Left lobe of liver (tissue), 2 donors: ENCODE measurements at places on chromosomes 7 and 10.
A peak's percentile ranks its signal among the peaks of the same experiment; 100 is the strongest.

- DNase-seq = peak; percentile 84
Observed at GRCh38 chr7:20858951-20859350, 72.3 kb upstream of the SP8 start.

DNA sequence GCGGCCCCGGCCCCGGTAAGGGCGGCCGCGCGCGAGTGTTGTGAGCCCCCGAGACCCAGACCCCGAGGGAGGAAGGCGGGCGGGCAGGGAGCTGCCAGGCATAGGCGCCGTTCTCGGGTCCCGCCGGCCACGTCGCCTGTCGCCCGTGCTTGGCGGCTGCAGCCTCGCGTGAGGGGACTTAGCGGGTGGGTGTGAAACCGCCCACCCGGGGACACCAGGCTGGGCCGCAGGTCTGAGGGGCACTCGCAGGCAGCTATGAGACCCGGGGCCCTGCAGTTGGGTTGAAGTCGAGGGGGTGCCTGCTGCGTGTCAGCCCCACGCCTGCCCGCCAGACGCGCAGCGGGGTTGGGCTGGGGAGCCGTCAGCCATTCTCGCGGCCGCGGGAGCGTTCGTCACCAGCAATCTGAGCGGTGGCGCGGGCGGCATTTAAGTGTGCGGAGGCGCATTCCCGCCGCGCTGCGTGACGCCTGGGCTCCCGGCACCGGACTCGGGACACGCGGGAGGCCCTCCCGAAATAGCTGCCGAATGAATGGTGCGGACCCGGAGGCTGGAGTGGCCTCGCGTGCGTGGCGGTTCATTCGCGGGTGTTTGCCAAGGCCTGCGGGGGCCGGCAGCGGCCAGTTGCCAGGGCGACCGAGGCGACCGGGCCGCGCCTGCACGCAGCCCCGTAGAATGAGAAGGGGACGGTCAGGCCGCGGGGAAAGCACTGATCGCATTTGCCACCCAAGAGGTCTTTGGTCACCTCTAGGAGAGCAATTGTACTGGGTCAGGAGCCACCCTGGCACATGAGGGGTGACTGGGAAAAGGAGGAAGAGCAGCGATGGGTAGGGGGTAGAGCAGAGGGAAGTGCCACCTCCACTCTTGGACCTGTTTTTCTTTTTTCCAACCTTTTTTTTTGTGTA lies 750 bp downstream of the ZNF398 start:
- peak; percentile 66 for DNase-seq

GRCh38 chr7:20095436-20095835 lies 121.7 kb downstream of the MACC1 start:
- DNase-seq = no peak

- DNase-seq = no peak
Observed at GRCh38 chr10:86440874-86441843, 74.6 kb upstream of the GRID1 start.

- DNase-seq = no peak
Observed at GRCh38 chr7:70919481-70920073, 212.4 kb upstream of the GALNT17 start.

- DNase-seq = no peak
Observed at GRCh38 chr10:88854684-88855083, 3.0 kb upstream of the ANKRD22 start.

DNA sequence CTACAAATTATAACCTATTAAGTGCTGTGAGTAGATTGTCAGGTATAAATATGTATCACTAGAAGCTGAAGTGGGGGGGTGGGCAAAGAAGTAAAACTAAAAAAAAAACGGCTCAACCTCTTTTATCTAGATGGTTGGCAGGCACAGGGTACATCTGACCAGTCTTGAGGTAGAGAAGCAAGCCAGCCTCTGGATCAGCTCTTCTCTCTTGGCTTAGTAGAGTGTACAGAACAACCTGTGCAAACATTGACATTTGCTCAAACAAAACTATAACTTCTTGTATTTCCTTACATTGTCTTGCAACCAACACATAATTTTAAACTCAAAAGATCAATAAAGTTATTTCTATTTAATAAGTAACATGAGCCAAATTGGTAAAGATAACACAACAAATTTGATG lies 25.6 kb downstream of the DNA2 start:
- no peak for DNase-seq

- no peak for DNase-seq
Observed at GRCh38 chr7:723541-723940, 3.0 kb upstream of the DNAAF5 start.

GRCh38 chr7:11620406-11621253 lies 211.4 kb downstream of the THSD7A start:
- DNase-seq = no peak

DNA sequence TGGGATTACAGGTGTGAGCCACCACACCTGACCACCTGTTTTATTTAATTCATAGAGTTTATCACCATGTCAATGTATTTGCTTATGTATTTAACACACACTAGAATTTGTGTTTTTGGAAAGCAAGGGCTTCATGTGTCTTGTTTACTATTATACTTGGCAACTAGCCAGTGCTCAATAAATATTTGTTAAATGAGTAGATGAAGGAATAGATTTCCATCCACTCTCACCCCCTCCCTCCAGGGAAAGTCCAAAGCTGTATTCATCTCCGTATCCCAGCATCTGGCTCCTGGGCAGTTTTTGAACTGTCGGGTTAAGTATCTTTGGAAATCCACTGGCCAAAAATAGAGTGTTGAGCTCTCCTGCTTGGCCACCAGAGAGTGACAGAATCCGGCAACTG lies 4.6 kb upstream of the RADIL start:
- no peak for DNase-seq

GRCh38 chr7:17369691-17370426 lies 71.4 kb downstream of the AHR start:
- DNase-seq = no peak

- no peak for DNase-seq
Observed at GRCh38 chr7:128836729-128837348, 6.6 kb downstream of the FLNC start.

GRCh38 chr10:49356181-49356580 lies 39.7 kb downstream of the DRGX start:
- no peak for DNase-seq

DNA sequence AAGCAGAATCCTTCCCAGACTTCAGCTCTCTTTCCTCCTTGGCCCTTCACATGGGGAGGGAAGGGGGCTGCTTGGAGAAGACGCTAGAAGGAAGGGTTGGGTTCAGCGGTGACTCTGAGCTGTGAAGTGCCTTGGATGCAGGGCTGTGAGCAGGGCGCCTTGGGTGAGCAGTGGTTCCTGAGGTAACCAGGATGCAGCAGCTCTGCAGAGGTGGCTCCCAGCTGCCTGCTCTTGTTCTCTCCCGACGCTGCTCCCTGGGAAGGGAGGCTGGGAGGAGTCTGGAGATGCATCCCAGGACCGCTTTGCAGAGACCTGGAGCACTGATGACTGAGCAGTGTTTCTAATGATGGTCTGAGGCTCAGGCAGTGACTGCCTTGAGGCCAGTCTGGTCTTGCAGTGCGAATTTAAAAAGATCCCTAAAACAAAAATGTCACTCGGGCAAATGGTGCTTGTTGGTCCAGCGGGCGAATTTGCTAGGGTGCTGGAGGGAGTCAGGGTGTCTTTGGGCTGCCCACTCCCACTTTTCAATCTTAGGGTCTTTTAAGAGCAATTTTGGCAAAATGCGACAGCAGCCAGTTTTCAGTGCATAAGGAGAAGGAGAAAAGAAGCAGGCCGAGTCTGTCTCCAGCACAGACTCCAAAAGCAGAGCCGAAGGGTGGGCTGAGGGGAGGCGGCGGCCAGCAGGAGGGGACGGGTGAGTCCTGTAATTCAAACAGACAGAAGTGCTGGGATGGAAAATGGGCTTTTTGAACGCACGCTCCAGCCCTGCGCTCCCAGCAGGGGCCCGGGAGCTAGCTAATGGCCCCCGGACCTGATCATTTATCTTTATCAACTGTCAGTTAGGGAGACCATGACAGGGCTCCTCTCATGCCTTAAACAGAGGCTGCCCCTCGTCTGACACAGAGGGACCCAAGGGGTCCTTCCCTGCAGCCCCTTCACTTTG lies 191.2 kb upstream of the SHH start:
- no peak for DNase-seq

DNA sequence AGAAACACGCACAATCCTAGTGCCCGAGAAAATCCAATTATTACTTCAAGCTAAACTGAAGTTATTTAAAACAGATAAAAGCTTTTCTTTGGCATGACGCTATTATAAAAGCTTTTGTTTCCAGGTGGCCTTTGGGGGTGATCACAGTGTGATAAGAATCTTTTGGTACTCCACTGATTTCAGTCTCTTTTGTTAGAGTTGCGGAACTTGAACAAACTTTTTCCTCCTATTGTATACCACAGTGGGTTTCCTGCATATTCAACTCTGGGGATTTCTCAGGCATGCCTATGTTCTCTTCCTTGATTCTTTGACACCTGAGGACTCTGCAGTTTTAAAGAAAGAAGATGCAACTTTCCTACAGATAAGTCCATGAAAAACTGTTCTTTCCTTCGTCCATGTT lies 99.7 kb upstream of the PITRM1 start:
- no peak for DNase-seq

DNA sequence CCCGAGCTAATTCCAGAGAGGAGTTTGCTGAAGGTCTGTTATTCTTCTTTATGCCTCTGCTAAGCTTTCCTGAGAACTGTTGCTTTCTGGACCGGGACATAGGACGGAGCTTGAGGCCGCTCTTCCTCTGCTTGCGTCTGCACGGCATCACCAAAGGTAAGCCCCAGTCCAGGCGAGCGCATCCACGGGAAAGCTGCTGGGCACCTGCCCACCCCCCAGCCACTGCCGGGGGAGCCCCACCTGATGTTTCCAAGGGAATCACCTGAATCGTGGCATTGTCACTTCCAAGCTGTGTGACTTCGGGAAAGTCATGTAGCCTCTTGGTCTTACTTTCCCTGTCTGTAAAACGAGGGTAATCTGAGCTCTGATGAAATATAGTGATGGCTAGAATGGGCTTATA lies 45.1 kb upstream of the PLEKHA1 start:
- DNase-seq = no peak

GRCh38 chr10:14378387-14378960 lies 47.8 kb upstream of the FRMD4A start:
- DNase-seq = no peak

DNA sequence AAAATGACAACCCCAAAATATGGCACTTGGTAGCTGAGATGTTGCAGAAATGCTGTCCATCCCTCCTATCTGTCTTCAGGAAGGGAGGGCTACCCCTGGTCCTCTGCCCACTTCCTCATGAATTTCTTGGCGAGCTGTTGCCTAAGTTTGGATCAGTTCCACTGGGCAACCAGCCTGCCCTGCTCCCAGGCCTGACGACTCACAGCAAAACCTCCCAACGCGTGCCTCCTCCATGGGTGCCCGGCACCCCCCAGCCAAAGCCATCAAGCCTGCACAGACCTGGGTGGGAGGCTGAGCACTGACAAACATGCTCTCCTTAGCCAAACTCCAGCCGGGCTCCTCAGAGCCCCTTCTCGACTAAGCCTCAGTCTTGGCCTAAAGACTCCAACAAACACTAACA lies 8.9 kb downstream of the VSTM4 start:
- DNase-seq = no peak

GRCh38 chr7:70034999-70035398 lies 436.7 kb downstream of the AUTS2 start:
- no peak for DNase-seq

GRCh38 chr7:150405584-150406311 lies 26.6 kb downstream of the ZNF775 start:
- no peak for DNase-seq

- DNase-seq = no peak
Observed at GRCh38 chr10:99394761-99395386, 35.5 kb downstream of the GOT1 start.

DNA sequence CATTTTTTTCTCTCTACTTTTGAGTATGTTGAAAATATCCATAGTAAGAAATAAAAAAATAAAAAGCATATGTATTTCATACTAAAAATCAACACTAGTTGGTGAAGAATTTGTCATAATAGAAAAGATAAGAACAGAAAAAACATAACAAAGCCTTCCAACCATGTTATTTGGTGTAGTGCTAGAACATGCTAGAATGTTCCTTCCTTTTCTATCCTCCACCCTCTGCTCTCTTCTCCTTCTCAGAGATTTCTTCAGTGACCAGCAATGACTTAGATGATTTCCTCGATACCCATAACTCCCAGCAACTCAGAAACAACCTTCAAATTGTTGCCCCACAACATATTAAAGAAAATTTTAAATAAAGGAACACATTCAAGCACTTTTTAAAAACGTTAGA lies 2.6 kb downstream of the ZC3HAV1 start:
- DNase-seq = no peak

DNA sequence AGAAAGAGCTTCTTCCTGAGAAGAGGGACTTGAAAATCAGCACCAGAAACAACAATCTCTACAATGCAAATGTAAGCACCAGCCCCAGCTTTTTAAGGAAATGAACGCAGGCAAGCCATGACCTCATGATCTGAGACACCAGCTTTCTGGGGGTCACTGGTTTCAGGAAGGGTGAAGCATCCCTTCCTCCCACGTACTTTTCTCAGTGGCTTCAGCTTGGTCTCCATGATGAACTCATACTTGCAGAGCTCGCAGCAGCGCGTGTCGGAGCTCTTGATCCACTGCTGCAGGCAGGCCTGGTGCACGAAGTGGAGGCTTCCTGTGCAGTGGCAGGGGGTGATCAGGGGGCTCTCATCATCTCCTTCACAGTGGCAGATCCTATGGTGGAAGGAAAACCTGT lies 87.0 kb downstream of the ALOX5 start:
- no peak for DNase-seq

DNA sequence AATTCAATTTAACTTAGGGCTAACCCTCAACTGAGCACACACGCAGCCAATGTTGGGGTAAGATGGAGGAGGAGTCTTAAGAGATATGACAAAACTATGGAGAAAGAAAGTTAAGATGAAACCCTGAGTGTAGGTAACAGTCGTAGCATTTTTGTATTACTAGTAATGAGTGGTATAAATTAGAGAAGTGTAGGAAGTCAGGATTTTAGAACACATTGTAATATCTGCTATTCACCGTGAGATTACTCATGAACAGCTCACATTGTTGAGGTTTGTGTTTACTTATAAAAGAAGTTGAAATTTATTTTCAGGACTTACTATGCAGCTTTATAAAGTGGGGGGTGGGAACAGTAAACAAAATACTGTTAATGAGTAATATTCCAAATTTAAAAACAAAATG lies 107.2 kb downstream of the ARHGAP21 start:
- no peak for DNase-seq

DNA sequence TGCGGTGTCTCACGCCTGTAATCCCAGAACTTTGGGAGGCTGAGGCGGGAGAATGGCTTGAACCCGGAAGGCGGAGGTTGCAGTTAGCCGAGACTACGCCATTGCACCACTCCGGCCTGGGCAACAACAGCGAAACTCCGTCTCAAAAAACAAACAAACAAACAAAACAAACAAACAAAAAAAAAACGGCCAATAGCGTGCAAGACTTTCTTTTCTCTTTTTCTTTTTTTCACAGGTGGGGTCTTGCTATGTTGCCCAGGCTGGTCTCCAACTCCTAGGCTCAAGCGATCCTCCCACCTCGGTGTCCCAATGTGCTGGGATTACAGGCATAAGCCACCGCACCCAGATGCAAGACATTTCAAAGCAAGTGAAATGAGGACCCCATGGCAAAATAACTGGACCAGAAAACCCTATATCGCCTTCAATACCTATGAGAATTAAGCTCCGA lies 1.6 kb downstream of the PSAP start:
- no peak for DNase-seq

- DNase-seq = peak; percentile 71
Observed at GRCh38 chr10:69901628-69902505, 100.2 kb downstream of the COL13A1 start.
